Mucosa of descending colon (tissue), 3 donors: ENCODE measurements at places on chromosomes 2 and 18.
A peak's percentile ranks its signal among the peaks of the same experiment; 100 is the strongest.

- peak; percentile 36 for DNase-seq
Observed at GRCh38 chr2:172339371-172340010, 87.9 kb upstream of the ITGA6 start.

DNA sequence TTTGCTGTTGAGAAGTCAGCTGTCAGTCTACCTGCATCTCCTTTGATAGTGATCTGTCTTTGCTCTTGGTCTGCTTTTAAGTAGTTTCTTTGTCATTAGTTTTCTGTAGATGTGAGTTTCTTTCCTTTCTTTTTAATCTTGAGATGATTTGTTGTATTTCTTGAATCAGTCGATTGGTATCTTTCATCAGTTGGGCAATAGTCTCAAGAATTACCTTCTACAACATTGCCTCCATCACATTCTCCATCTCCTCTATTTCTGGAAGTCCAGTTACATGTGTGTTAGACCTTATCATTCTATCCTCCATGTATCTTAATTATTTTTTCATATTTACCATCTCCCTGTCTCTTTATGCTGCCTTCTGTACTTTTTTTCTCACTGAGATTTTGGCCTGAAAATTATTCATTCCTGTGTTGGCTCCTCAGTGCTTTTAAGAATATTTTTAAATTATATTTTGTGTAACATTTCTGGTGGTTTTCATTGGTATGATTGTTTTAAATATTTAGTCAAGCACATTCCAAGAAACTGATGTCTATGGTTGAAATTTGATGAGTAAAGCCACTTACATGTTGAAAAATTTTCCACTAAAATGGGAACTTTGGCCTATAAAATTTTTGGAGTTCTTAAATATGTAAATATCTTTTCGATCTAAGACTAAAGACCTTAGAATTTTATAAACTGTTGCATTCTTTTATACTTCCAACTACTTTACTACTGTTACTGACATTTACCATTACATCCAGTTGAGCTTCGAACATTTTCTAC is 239.5 kb upstream of the MGAT5 start:
- no peak for DNase-seq

GRCh38 chr2:94996305-94997100 is 29.0 kb upstream of the MAL start:
- no peak for DNase-seq

- peak; percentile 24 for DNase-seq
Observed at GRCh38 chr2:27051902-27052645, 606 bp downstream of the AGBL5 start.

DNA sequence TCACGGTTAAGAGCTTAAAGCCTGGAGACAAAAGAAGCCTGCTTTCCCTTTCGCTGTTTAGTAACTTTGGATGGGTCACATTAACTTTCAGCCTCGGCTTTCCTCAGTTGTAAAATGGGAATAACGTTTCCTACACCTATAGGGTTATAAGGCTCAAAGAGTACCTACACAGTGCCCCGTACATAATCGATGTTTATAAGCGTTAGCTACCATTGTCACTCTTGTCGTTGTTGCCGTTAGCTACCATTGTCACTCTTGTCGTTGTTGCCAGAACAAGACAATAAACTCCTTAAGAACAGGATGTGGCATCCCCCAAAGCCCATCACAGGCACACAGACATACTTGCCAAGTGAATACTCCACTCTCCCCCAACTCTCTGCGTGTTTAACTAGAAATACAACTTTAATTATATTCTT is 901 bp upstream of the MFSD6 start:
- DNase-seq: no peak

GRCh38 chr2:104582471-104582870 is 271.4 kb upstream of the POU3F3 start:
- no peak for DNase-seq

DNA sequence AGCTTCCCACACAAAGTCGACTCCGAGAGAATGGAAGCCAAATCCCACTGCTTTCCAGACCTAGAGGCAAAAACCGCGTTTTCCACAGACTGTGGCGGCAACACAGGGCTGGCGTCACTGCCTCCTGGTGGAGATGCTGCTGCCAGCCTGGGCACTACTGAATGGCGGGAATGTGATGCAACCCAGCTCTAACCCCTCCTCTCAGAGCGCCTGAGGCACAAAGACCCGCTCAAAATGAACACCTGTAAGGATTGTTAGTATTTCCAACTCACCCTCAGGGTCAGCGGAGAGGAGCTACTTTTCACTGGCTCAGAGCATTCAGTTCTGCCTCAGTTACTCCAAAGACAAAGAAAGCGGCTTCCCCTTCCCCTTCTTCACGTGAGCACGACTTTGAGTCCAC is 548.0 kb upstream of the SALL3 start:
- DNase-seq: no peak

GRCh38 chr18:58756148-58756547 is 84.9 kb downstream of the MALT1 start:
- no peak for DNase-seq

DNA sequence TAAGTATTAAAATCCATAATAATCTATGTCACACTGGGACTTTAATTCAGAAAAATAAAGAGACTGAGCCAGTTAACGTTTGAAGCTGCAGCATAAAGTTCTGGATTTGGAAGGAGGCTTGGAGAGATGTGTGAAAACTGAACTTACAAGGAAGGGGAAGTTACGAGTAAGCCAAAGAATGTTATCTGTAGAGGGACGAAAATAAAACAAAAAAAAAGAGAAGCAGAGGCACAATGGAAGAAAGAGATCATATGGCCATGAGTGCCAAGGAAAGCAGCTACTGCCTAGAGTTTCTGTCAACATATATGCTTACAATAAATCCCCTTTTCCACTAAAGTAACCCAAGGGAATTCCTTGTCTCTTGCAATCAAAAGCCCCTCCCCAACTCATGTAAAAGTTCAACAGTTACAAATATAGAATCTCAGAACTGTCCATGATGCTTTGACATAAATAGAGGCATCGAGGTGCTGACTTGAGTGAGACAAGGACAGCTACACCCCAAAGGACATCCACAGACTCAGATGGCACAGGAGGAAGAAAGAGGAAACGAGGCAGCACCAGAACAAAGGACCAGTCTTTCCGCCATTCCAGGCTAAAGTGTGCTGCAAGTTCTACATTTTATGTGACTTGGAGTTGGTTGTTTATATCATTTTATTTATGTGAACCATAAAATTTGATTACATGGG is 16.1 kb upstream of the ARL5A start:
- DNase-seq: no peak
